ENCODE measurements at places on chromosomes 16 and 17.

- DNase-seq, result no peak
Measured at GRCh38 chr17:41462705-41463104, 4.5 kb downstream of the KRT32 start.

DNA sequence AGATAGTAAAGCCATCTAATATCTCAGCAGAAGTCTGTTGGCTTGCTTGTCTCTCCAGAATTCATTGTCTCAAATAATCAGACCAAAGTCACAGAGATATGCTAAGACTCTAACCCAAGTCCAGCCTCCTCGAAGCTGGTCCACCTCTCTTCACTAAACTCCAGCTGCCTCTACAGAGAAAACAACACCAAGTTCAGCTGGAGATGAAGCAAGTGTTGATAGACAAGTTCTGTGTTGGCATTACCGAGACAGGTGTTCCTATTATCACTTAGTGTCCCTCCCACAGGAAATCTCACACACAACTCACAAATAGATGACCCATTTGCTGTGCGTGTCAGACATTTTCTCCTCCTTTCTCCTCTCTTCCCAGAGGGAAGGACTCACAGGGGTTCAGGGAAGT is 164.4 kb upstream of the ANKFN1 start:
- DNase-seq, result no peak

- DNase-seq, result no peak
Measured at GRCh38 chr16:17419266-17419665, 51.5 kb downstream of the XYLT1 start.

DNA sequence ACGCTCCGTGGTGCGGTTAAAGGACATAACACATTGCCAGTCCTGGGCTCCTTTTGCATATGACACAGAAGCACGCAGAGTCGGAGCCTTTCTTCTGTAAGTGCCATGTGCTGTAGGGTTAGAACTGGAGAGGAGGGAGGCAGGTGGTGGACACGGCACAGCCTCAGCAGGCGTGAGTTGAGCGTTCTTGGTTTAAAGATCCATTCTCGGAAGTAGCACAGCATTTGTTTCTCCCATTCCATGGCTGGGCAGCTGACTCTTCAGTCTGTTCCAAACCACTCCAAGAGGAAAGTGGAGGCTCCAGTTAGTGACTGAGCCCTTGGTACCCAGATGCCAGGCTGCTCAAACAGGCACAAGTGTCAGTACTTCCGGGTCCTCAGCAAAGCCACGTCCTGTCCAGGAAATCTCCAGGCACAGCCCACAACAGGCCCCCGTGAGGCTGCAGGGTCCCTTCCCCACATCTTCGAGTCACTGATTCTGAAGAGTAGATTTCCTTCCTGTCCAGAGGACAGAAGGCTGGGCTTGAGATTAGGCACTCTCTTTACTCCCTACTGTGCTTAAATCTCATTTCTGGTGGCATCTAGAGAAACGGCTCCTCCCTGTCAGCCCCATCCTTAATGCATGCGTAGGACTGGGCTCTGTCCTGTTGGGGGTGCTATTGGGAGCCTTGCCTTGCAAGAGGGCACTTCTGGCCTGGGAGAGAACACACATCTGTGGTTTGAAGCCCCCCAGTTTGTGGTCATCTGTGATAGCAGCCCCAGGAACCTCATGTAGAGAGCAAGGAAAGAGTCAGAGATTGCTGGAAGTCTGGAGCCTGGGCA is 39.6 kb upstream of the NAT9 start:
- no peak for DNase-seq

- DNase-seq, result no peak
Measured at GRCh38 chr17:37826497-37827430, 81.9 kb upstream of the HNF1B start.

- DNase-seq, result no peak
Measured at GRCh38 chr17:41544491-41544892, 16.4 kb upstream of the KRT19 start.

GRCh38 chr16:68744744-68745280 is 7.7 kb downstream of the CDH1 start:
- DNase-seq, result no peak

DNA sequence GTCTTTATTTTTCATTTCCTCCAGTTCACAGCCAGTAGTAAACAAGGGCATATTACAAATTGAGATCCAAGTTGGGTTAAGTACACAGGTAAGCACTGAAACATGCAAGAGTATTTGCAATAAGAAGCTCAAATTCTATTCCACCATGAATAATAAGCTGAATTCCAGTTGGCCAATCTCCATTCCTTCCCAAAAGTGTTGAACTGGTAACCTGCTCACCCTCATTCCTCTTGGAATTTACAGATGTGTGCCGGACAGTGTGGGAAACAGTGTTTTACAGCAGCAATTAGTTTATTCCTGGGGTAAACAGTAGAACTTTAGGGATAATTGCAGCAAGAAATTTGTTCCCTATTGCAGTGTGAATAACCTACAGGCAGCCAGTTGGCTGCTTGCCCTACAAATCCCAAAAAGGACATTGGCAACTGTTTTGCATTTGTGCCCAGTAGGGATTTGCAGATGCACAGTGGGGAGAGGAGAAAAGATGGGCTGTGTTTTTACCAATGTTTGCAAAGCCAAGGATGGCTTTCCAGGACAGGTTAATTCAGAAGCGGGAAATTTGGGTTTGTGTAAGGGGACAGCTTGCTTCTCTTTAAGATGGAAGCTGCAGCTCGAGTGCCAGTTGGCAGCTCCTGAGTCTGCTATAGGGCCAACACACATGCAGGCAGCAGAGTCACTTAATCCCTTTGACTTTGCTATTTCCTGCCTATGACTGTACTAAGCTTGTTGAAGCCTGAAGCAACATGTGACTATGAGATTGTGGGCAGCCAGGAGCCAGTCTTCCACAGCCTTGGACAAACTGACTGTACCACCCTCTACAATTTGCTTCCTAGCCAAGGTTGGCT is 318.9 kb downstream of the MAP2K6 start:
- no peak for DNase-seq
